SHP77 (cell line): ENCODE measurements at places on chromosomes 4 and X.

GRCh38 chr4:29571322-29571721 lies 1148.8 kb upstream of the PCDH7 start:
- DNase-seq: no peak

DNA sequence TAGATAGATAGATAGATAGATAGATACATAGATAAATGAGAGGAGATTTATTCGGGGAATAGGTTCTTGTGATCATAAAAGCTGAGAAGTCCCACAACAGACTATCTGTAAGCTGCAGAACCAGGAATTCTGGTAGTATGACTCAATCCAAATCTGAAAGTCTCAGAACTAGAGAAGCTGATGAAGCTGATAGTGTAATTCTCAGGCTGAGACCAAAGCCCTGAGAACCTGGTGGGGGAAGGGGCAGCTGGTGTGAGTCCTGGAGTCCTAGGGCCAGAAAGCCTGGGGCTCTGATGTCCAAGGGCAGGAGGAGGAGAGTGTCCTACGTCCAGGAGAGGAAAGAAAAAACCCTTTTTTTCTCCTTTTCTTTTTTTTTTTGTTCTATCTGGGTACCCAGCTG lies 8.0 kb upstream of the BANK1 start:
- DNase-seq: no peak

- no peak for DNase-seq
Observed at GRCh38 chrX:13845721-13846378, 29.0 kb upstream of the GPM6B start.

DNA sequence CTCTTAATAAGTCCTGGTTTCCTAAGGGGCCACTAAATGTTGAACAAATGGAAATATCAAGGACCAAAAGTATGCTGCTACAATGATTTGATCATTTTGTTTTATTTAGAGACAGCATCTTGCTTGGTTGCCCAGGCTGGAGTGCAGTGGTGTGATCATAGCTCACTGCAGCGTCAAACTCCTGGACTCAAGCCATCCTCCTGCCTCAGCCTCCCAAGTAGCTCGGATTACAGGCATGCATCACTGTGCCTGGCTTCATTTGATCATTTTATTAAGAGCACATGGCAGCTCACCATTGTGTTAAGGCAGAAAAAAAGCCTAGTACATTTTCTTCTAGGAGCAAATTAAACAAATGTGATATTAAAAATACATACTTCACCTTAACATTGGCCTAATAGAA lies 52.7 kb downstream of the DCLK2 start:
- DNase-seq: no peak

- DNase-seq: peak; percentile 35
Observed at GRCh38 chrX:46912603-46913491, 626 bp downstream of the JADE3 start.

GRCh38 chr4:53012738-53013137 lies 150.6 kb downstream of the RASL11B start:
- no peak for DNase-seq

- DNase-seq: peak; percentile 12
Observed at GRCh38 chrX:12894074-12895030, 12.1 kb upstream of the TLR8 start.

- no peak for DNase-seq
Observed at GRCh38 chrX:70244881-70245280, 10.4 kb downstream of the AWAT1 start.

- no peak for DNase-seq
Observed at GRCh38 chr4:121582296-121582695, 114.5 kb downstream of the ANXA5 start.
